ENCODE measurements at places on chromosomes 3 and 15.
A peak's percentile ranks its signal among the peaks of the same experiment; 100 is the strongest.

- DNase-seq = peak; percentile 21
Measured at GRCh38 chr3:134473868-134474546, 11.8 kb downstream of the ANAPC13 start.

DNA sequence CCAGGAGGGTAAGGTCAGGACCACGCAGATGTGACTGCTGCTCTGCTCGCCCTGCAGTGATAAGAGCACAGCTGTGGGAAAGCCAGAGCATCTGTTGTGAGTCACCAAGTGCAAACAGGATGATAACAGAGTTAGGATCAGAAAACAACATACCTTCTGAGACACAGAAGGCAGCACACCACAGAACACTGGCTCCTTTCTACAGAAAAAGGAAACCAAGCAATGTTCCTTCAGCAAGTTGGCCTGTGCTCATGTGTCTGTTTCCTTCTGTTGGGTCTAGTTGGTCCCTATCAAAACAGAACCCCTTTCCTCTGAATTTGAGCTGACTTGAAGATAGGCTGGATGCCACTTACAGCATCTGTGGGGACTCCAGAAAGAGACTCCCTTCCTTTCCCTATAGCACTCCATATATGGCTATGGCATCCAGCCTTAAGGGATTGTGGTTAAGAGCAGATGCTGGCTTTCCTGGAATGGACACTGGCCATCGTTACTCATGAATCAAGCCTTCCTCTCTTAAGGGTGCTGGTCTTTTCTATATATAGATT is 440.7 kb upstream of the THBS1 start:
- DNase-seq = no peak

- DNase-seq = no peak
Measured at GRCh38 chr15:25339431-25339830, 99.4 kb downstream of the UBE3A start.

- DNase-seq = peak; percentile 27
Measured at GRCh38 chr3:195909644-195910498, 1.5 kb upstream of the TNK2 start.

DNA sequence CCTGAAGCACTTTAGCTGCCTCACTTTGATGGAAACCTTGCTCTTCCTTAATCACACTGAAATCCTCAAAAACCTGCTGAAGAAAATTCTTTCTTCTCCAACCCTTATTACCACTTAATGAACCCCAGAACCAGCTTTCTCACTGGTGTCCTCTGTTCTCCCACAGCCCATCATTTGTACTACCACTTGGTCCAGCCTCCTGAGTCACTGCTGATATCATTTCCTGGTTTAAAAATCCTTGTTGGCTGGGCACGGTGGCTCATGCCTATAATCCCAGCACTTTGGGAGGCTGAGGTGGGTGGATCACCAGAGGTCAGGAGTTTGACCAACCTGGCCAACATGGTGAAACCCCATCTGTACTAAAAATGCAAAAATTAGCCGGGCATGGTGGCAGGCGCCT is 418.6 kb upstream of the KCNMB2 start:
- no peak for DNase-seq

DNA sequence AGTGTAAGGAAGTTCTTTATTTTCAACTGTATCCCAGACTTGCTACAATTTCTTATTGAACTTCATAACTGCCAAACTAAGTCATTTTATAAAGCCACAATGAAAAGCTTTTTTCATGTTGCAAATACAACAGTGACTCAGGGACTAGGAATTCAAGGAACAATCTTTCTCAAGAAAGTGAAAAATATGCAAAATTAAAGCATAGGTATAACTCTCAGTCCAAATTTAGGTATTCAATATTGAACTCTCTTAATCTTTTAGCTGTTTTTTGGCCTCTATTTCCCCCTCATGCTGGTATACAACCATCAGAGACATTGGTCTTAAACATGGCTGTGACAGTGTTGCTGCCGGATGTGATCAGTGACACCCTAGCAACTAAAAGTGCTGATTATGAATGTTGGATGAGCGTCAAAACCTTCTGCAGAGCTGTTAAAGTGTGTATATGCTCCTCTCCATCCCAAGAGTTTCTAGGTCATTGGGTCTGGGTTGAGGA is 476.9 kb downstream of the ZNF385D start:
- DNase-seq = no peak

DNA sequence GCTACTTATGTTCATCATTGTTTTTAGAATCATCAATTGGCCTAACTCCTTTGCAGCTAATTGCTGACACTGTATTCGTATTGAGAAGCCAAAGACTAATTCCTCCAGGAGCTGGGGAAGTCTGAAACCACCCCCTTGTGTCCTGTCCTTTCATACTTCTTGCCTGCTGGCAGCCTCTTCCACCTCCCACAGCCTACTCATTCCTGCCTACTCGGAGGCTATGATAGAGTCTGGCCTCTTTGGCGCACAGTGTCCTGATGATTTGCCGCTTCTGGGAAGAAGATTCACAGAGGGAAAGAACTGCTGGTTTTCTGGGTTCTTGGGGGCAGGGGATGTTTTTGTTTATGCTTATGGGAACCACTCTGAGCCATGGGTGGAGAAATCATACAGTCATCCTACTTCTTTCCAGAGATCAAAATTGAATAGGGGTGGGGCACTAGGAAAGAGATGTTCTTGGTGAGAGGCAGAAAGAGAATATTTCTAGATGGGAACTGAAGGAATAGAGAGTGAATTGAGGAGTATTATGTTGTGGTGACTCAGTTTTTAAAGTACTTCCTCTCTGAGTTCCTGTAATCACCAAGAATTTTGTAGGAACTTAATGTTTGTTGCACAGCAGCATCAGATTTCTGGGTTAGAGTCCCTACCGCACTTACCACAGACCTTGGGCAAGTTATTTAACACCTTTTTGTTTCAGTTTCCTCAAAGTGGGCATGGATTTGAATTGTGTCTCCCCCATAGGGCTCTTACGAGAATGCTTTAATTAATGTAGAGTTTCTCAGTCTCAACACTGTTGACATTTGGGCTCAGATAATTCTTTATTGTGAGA is 22.1 kb upstream of the SCAANT1 start:
- no peak for DNase-seq

DNA sequence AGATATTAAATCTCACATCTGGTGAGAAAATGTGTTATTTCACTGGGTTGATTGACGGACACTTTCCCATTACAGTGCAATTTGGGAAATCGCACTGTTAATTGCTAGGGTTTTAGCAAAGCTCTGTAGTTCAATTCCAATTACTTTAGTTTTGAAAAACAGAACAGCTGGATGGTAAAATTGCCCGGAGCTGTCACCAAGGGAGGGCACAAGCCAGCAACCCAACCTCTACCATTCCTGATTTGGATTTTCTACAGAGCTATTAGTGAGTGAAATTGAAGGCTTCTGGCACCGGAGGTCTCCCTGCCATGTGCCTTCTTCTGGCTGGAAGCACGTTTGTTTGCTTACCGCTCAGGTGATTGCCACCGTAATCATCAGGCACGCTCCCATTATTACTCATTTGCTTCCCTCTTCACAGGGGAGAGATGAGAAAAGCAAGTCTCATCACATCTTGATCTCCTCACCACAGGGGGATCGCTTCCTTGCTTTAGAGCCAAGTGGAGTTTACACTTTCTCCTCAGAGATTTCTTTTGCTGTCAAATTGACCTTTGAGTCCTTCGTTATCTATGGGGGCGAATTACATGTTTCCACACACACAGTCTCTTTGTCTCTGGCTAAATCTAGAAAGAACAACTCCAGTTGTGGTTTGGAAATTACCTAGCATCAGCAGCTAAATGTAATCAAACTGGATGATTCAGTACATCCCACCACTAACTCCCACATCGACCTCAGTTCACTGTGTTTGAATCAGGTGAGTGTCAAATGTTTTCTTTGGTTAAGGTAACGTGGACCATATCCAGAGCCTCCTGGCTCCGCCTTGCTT is 421.7 kb upstream of the GOLIM4 start:
- DNase-seq = no peak

DNA sequence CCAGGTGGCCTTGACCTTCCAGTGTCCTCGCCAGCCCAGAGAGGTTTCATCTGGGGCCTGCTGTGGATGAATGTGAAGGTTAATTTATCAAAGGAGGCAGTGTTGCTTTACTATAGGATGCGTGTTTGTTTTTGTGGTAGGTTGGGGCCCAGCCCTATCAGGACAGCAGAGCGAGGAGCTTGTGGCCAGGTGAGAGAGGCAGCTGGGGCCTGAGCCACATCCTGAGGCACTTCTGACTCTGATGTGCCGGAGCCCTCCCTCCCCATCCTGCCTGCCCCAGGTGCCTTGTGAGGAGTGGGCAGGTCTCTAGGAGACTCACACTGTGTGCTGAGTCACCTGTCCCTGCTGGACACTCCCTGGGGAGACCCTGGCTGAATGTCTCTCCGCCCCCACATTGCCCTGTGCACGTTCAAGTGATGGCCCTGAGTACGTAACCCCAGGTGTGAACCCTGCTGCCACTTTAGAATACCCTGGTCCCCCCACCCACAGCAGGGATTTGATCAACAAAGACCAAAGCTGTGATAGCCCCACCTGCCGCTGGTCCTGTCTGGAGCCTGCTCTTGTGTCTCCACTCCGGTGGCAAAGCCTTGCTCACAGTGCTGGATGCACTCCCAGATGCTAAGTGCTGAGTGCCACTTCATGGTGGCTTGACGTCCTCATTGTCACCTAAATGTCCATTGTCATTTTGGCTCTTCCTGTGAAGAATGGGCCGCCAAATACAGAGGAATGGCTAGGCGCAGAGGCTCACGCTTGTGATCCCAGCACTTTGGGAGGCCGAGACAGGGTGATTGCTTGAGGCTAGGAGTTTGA is 16.0 kb downstream of the FBLN2 start:
- DNase-seq = no peak

GRCh38 chr3:147404800-147405230 is 1.5 kb downstream of the ZIC4 start:
- DNase-seq = no peak

DNA sequence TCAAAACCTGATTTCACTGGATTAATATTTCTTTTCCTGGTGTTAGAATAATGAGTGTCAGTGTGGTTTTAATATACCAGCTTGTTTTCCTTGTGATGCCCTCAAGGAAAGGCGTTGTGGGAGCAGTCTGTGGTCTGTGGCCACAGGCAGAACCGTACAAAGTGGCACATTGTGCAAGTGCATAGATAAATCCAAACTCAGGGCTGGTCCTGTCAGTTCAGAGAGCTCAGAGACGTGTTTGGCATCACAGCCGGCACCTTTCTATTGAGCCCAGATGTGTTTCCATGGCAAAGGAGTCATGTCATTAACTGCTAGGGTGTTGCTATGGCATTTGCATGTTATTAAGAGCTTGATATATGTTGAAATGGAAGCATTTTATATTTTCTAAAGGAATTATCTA is 289.9 kb upstream of the RASGRP1 start:
- DNase-seq = no peak

DNA sequence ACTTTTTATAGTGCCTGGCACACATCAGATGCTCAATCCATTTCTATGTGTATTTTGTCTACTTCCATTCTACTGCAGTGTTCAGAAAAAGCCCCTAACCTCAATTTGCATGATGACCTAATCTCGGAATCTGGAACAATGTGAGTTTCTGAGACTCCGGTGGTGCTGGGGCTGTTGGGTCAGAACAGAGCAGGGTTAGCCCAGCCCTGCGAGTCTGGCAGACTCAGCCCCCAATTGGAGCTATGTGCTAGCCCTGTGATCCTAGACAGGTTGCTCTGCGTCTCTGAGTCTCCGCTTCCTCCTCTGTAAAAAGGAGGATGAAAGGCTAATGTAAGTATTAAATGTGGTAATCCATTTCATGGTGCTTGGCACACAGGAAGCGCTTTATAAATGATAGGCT is 95.0 kb upstream of the ICE2 start:
- DNase-seq = no peak

GRCh38 chr3:160090653-160091052 is 102.0 kb downstream of the IL12A start:
- no peak for DNase-seq

GRCh38 chr15:63169788-63170187 is 12.5 kb upstream of the RPS27L start:
- DNase-seq = no peak

- DNase-seq = no peak
Measured at GRCh38 chr15:43329217-43329959, 985 bp downstream of the LCMT2 start.

- no peak for DNase-seq
Measured at GRCh38 chr15:82174471-82175235, 87.9 kb downstream of the EFL1 start.

GRCh38 chr15:26660241-26660640 is 112.6 kb downstream of the GABRB3 start:
- DNase-seq = no peak

GRCh38 chr3:75768303-75769017 is 16.9 kb downstream of the ZNF717 start:
- DNase-seq = no peak

DNA sequence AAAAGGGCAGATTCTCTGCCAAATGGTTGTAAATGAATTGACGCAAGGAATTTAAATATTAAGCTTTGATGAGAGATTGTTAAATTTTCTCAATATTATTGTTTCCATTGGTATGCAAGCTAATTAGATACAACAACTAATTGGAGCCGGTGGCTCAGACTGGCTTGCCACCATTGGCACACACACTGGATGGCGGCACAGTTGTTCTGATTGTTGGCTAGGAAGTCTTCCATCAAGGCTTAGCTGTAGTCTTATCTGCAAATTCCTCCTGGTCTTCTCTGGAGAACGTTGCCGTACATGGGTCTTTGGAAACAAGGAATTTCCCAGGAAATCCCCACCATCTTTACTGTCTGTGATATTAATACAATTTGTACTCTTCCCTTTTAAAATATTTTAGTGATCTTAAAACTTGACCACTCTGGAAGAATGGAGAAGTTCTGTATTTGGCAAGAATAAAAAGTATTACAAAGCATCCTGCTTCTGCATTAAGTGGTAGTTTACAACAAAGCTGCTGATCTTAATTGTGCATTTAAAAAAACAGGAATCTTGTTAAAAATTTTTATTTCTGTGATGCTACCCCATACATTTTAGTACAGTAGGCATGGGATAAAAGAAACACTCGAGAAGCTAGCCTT is 126.5 kb downstream of the UBE2E2 start:
- no peak for DNase-seq

DNA sequence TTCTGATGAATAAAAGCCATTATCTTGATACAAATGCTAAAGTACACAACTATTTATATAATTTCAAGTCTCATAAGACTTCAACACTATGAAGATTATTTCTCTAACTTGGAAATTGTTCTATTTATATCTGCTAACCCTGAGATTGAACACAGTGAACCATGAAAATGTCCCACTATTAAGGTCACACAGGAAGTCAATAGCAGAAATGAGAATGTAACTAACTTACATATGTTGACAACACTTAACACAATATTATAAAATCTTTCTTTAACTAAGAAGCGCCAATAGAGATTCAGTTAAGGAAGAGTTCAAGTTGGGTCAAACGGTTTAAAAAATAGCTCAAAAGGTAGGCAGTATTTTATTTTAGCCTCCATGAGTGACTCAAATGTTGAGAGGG is 551.8 kb upstream of the CBLB start:
- DNase-seq = no peak

DNA sequence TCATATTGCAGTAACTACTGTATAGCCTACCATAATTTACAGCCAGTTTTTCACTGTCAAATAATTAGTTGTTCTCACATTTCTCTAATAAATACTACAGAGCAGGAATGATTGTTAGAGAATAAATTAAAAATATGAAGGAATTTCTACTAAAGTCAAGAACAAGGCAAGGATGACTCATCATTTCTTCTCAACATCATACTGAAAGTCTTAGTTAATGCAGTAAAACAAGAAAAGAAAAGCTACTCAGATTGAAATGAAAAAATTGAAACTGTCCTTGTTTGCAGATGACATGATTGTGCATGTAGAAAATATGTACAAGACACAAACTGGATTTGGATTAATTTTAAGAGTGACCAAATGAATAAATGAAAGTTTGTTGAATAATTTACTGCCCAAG is 608.2 kb downstream of the NSUN3 start:
- no peak for DNase-seq

GRCh38 chr15:59674361-59674877 is 14.7 kb downstream of the BNIP2 start:
- DNase-seq = no peak
